Activated naive CD8-positive, alpha-beta T cell treated with anti-CD3 and anti-CD28 coated beads, Interleukin-2, amount 50 U/mL, for 16 hours (primary cell): ENCODE measurements at places on chromosomes 16 and 17.
A peak's percentile ranks its signal among the peaks of the same experiment; 100 is the strongest.

- DNase-seq: no peak
Measured at GRCh38 chr16:63602206-63602927, 1519.5 kb downstream of the CDH11 start.

DNA sequence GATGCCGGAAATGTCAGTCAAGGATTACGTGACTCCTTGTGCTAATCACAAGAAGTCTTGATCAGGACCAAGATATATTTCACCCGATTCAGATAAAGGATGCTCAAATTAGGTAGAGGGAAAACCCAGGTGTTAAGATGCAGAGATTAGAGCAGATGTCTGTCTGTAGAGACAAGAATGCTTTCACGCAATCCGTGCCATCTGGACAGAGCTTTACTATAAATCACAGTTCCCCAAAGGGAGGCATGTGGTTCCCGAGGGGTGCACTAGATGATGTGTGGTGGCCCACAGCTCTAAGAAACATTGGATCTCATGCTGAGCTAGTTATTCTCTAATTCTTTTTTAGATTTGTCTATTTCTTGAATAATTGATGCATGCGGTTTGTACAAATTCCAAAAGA lies 9.8 kb upstream of the MAP3K14 start:
- no peak for DNase-seq

DNA sequence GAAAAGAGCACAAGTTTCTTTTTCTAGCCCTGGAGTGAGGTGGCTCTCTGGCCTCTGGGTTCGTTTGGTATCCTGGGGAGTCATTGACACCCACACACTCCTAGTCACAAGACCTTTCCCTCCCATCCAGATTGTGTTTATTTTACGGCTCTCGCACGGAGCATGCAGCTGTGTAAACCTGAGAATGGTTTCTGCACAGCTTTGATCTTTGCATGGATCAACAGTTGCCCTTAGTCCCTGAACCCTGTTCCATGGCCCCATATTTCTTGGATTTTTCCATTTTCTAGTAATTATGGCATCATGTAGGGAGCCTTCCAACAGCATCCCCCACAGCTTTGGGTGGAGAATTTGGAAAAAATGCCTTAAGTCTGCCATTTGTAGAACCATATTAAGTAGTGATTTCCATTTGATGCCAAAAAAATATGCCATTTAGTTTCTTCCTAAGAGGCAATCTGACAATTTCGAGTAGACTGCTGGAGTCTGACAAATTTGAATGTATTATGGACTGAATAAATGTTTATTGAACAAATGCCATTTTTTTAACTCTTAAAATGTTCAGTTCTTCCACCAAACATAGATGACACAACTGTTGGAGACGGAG lies 197.7 kb downstream of the WWOX start:
- DNase-seq: no peak

DNA sequence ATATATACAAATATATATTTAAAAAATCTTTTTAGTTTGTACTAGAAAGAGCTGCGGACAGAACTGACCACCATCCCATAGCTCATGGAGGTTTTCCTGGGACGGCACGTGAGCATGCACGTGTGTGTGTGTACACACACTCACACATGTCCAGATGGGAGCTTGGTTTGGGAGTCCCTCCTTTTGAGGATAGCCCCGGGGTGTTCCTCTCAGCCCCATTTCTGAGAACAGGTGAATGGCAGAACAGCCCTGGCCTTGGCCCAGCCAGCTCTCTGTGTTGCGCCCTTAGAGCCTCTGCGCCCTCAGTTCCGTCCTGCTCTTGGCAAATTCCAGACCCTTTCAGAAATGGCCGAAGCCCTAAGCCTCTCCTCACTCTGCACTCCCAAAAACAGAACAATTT lies 70.1 kb downstream of the AMFR start:
- DNase-seq: no peak

- no peak for DNase-seq
Measured at GRCh38 chr16:11791144-11791828, 5.8 kb downstream of the ZC3H7A start.

GRCh38 chr16:3458852-3459361 lies 15.4 kb downstream of the NAA60 start:
- DNase-seq: no peak

GRCh38 chr16:84277244-84277823 lies 17.3 kb upstream of the WFDC1 start:
- peak; percentile 32 for DNase-seq
